ENCODE measurements at places on chromosomes 5 and 9.

DNA sequence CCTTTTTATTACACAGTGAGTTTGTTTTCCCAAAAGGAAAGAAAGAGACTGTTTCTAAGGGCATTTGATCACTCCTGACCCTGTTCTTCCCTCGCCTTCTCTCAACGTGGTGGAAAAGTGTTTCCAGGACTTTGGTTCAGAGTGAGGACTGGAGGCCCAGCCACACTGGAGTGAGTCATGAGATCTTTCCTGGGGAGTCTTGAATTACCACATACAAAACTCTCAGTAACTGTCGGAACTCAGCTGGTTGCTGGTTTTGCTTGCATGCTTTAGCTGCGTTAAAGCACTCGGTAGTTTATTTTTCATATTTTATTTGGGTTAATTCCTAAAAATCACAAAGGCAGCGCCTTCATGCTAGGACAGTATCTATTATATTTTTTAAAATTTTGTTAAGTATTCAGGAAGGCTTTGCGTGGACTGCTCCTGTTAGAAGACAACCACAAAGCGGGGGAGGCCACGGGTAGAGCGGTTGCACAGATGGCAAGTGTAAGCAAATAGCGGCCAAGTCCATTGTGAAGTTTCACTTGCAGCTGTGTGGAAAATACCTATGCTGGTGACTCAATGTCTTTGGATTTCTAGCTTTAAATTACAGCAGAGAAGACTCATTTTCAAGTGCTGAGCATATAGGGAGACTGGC lies 77.7 kb downstream of the ARSB start:
- no peak for DNase-seq

DNA sequence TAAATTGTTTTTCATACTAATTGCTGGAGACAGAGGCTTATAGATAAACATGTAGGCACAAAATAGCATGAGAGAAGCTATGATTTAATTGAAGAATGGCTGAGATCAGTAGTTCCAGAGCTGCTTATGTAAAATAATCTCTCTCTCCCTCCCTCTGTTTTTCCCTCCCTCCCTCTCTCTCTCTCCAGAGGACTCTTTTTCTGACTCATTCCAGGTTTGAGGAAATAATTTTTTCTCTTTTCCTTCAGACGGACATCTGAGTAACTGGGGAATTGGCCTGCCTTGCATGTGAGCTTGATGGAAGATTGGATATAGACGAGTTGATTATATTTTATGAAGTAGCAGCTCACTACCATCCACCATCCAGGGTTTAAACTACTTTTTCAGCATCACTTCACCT lies 35.5 kb downstream of the KCTD16 start:
- peak; percentile 64 for DNase-seq

DNA sequence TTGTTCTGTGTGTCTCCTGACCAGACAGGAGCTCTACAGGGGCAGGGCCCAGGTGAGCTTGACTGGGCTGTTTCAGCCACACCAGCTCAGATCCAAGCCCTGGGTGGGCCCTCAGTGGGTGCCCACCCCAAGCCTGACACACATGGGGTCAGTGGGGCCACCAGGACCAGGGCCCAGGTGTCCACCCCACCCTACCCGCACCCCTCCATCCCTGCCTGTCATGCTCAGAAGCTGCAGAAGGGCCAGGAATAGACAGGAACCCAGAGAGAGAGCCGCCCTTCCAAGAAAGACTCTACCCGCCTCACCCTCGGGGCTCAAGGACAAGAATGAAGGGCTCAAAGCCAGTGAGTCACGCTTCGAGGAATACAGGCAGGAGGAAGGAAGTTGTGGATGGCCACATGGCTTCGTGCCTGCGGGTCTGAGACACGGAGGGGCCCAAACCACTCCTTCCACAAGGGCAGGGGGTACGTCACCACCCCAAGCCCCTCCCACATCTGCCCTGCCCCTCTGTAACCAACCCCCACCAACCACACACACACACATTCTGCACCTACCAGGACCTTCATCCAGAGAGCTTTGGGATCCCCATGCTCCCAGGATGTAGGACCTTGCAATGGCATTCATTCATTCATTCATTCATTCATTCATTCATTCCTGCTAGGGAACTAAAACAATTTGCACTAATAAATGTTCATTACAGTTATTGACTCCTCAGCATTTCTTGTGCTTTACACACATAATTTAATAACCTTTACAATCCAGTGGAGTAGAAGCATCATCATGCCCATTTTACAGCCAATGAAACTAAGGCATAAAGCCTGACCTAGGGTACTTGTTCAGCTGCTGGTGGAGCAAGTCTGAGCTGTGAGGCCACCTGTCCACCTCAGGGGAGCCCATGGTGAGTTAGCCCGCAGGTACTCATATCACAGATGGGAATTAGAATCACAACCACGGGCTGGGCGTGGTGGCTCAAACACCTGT lies 55.9 kb upstream of the STXBP1 start:
- DNase-seq, result peak; percentile 83

DNA sequence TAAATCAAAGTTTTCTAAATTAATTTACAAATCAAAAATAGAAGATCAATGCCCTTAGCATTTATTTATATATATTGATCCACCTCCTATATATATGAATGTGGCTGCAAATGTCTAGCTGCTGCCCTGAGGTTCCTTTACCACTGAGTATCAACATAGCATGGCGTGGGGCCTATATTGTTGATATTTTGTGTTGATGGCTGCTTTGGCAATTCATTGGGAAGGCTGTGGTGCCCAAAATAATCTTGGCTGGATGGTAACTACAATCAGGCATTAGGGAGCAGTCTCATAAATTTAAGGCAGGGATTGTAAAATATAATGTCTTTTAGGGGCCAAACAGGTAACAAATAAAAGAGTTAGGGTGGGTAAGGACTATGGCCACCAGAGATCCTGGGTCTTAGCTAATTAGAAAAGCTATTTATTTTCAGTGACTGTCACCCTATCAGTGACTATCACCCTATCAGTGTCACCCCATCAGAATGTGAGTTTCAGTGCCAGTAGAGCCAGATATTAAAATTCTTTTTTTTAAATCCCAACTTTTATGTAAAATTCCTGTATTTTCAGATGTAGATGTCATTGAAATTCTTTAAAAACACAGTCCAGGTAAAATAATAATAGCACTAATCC lies 190.7 kb upstream of the PCSK5 start:
- DNase-seq, result no peak

DNA sequence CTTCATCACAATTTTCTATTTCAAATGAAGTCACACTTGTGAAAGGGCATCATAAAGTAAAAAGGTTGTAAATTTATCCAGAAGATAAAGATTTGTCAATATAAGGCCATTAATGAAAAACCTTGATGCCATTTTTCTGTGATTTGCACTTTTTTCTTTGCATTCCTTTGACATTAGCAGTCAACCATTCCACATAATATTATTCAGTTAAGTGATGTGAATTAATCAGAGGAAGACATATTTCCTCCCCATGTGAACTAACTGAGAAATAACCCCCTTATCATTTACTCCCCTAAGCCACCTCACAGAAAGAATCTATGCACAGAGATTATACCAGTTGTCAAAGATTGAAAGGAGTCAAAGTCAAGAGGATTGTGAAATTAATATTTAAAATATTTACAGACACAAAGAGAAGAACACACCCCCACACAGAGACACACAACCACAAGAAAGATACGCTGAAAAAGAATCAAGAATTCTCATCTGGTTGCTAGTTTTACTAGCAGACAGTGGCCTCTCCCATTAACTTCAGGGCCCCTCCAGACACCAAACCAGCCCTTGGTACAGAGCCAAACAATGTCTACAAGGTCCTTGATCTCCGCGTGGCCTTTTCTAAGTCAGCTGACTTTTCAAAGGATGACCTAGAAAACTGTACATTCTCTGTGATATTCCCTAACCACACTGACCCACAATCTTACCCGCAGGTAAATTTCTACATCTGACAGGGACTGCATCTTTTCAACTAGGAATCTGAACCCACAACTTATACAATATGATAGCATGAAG lies 29.5 kb downstream of the GNAQ start:
- DNase-seq, result peak; percentile 19

DNA sequence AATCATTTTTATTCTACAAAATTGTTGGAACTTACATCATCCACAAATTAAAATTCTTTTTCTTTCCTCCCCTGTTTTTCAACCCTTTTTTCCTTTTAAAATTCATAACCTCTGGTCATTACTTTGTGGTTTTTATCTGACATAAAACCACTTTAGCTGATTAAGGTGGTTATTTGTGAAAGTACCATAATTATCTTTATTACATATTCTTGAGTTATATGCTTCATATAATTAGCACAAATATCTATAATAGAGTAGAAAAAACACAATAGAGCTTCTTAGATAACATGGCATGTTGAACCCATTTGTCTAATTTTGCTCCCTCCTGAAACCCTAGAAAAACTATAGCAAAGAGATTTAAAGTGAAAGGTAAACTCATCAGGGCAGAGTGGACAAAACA lies 22.9 kb upstream of the PPIC start:
- DNase-seq, result peak; percentile 76

DNA sequence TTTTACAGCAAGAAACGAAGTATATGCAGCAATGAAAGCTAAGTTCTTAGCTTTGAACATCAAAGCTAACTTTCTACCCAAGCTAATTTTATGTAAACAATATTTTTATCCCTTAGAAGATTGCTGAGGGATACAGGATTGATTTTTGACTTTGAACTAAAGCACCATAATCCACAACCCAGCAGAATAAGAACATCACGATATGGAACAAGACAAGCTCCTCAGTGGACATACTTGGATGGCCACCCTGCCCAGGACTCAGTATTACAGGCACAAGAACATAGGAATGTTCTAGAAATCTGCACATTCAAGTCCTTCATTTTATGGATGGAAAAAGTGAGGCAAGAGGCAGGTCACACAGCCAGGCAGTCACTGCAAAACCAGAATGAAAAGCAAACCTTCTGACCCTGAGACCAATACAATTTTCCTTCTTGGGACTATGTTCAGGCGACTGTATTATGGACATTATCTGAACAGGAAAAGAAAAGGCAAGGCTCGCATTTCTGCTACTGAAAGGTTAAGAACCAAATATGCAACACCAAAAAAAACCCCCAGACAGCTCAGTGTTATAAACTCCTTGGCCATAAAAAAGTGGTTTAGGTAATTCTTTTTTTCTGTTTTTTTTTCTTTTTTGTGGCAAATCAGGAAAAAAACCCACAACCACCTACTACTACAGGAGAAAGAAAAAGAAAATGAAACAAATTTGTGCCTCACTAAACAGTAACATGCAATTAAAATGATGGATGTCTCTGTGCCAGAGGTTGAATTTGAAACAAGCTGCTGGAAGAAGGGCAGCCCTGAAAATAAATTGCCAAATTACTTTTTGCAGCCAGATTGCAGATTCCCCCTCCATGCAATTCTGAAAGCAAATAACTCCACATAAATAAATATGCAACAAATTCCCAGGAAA lies 25.4 kb downstream of the EPB41L4B start:
- DNase-seq, result peak; percentile 67

GRCh38 chr5:5386329-5386728 lies 36.1 kb upstream of the ICE1 start:
- DNase-seq, result no peak

GRCh38 chr5:109688630-109688969 lies 1.1 kb upstream of the MAN2A1 start:
- peak; percentile 89 for DNase-seq

- DNase-seq, result no peak
These were observed 193.3 kb upstream of the SNX2 start for GRCh38 chr5:122581629-122582028.

DNA sequence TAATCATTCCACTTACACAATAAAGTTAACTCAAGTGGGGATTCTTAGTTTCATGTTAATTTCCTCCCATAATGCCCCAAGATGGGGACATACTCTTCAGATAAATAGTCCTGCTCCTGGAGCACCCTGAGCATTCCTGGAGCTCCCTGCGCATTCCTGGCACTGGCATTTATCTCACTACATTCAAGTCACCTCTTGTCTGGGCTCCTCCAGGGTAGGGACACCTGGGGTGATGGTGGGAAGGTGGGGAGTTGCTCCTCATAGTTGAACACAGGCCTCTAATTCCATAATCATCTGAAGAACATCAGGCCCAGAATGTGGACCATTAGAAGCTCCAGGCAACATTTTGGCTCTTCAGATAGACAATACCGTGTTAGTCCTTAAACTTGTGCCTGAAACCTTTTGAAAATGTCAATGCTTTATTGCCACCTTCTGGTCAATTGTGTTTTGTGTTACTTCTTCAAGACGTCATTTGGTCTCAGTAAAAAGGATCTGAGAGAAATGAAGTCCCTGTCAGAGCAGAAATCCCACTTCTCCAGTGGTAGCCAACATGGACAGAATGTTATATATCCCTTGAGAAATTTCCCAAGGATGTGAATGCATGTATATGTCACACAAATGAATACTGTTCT lies 14.2 kb upstream of the AGGF1 start:
- peak; percentile 69 for DNase-seq

GRCh38 chr5:110899566-110900412 lies 161.0 kb downstream of the SLC25A46 start:
- no peak for DNase-seq

DNA sequence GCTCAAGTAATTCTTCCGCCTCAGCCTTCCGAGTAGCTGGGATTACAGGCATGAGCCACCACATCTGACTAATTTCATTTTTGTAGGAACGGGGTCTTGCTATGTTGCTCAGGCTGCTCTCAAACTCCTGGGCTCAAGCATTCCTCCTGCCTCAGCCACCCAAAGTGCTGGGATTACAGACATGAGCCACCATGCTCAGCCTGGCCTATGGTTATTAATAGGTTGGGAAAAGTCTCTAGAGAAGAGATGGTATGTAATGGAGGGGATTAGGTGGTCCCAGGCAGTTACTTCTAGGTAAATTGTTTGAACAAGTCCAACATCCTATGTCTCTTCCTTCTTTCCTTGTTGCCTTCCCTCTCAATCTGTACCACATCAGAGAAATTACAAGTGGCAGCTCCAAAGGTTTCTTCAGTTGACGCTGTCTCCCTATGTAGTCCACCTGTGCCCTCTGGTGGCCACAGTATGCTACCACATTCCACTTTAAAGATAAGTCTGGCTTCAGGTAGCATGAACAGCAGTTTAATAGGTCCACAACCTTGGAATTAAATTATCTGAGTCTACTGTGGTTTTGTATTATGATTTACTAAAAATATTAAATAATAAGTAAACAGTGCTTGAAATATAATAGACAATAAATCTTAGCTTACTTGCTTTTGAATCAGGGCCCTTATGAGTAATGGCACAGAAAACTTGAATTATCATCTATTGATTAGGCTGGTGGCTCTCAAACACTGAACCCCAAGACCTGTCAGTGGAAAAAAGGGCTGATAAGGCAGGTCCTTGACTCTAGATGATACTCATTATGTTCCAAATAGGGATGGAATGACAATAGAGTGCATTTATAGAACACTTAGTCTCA lies 9.7 kb downstream of the TIGD6 start:
- peak; percentile 85 for DNase-seq

GRCh38 chr5:173413471-173413982 lies 85.3 kb upstream of the STC2 start:
- no peak for DNase-seq

DNA sequence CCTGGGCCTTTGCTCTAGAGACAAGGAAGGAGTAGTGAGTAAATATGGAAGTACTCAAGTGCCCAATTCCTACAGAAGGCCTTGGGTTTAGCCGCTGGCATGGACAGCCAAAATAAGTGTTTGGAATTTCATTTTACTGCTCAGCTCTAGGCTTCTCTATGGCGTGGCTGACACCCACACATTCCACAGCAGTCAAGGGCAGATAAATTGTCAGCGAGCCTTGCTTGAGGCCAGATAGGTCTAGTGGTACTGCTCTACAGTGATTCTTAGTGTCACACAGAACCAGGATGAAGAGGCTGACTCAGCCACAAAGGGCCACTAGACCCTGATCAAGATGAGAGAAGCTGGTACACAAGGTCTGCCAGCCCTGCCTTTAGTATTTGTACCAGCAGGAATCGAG lies 111.0 kb upstream of the NFIB start:
- DNase-seq, result no peak
